Activated CD8-positive, alpha-beta T cell treated with anti-CD3 and anti-CD28 coated beads for 36 hours (primary cell): ENCODE measurements at places on chromosomes 5 and 9. TPM values are rescaled to one million over a fixed set of nuclear protein-coding genes. Genes with fewer than 3 reads are reported as not detected.

DNA sequence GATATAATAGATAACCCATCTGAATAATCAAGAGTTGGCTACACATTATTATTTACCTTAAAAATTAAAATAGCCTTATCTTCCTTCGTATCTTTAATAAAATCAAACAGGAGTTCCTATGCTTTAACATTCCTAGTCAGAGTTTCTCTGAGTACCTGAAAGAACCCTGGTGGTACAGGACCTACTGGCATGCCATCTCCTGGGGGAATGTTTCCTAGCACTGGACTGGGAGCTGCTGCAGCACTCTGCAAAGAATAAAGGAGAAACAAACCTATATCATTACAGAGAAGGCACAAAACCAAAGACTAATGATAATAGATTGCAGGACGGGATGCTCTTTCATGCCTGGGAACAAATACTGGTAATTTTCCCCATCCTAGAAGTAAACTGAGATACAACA is 119.5 kb upstream of the ACOT12 start:
- DNase-seq, result no peak

DNA sequence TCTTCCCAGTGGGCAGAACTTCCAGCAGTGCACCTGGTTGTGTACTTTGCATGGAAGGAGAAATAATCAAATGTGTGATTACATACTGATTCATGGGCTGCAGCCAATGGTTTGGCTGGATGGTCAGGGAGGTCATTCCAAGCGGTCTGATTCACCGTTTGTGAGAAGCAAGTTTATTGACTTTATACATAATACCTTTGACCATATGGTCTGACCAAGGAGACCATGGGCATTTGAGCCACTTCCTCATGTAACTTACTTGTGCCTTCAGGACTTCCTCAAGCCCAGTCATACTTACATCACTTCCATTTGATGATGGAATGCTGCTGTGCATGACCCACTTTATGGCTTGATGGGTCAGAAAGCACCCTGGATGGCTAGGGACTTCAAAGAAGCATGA is 41.1 kb downstream of the DAP start:
- DNase-seq, result no peak

DNA sequence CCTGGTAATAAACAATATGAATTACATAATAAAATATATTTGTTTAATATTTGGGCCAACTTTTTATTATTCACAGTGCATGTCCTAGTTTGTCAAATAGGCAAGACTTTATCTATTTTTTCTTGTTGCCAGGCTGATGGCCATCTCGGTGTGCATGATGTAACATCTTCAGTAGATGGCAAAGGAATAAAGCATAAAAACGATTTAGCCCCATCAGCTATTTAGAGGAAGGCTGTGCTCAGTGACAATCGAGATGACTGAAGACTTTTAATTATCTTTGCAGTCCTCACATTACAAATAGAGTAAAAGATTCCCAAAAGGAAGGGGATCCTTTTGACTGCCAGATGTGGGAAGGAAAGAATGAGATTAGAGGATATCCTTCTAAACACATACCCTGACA is 358.5 kb downstream of the PTPRD start:
- no peak for DNase-seq

GRCh38 chr5:57795203-57795602 is 312.6 kb upstream of the ACTBL2 start:
- no peak for DNase-seq

GRCh38 chr5:132961887-132962286 is 1.5 kb downstream of the AFF4 start:
- no peak for DNase-seq

DNA sequence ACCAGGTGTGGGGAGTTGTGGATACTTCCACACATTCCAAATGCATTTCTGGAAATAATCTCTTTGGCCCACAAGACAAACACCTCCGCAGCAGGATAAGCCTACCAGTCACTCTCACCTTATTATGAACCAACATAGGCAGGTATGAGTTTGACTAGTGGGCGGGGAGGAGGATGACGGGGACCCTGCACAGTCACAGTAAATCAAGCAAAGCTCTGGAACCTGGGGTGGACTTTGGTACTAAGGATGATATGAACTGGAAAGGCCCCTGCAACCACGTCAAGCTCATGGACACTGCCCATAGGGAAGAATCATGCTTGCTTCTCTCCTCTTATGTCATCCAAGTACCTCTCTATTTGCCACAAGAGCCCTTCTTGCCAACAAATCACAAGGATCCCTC is 259.4 kb downstream of the HSPA4 start:
- DNase-seq, result no peak

- DNase-seq, result no peak
Observed at GRCh38 chr9:135929656-135930445, 22.5 kb upstream of the CAMSAP1 start.

- no peak for DNase-seq
Observed at GRCh38 chr5:28374492-28374967, 1336.1 kb upstream of the CDH9 start.

GRCh38 chr9:122118343-122119165 is 25.4 kb upstream of the TTLL11 start:
- no peak for DNase-seq

GRCh38 chr5:96961053-96961452 is 25.2 kb downstream of the LNPEP start:
- DNase-seq, result no peak

- DNase-seq, result no peak
Observed at GRCh38 chr9:114149765-114150340, 5.5 kb upstream of the COL27A1 start.

DNA sequence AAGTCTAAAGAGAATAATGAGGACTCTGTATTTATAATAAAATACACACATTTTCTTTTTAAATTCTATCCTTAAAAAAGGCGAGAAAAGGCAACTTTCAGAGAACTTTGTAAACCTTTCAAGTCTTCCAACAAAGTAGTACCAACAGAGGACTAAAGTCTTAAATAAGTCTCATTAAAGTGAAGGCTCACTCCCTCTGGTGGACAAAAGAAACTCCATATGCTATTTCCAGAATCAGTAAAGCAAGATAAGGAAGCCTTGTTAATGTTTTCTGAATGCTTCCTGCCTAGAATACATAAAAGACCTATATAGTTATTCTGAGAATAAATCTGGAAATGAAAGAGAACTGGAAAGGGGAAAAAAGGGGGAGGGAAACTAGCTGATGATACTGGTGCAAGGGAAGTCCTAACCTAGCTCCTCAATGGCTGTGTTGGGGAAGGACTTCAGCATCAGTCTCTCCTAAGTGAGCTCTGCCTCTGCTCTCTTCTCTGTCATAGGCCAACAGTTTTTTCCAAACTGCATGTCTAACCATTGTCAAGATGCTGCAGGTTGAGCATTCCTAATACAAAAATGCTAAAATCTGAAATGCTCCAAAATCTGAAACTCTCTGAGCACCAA is 7.2 kb downstream of the HMGCS1 start:
- no peak for DNase-seq

GRCh38 chr9:127129718-127130085 is 7.3 kb upstream of the ANGPTL2 start:
- no peak for DNase-seq

GRCh38 chr5:171420431-171421241 is 1.2 kb downstream of the FGF18 start:
- no peak for DNase-seq

- no peak for DNase-seq
Observed at GRCh38 chr5:25357605-25358004, 712.8 kb upstream of the CDH10 start.

DNA sequence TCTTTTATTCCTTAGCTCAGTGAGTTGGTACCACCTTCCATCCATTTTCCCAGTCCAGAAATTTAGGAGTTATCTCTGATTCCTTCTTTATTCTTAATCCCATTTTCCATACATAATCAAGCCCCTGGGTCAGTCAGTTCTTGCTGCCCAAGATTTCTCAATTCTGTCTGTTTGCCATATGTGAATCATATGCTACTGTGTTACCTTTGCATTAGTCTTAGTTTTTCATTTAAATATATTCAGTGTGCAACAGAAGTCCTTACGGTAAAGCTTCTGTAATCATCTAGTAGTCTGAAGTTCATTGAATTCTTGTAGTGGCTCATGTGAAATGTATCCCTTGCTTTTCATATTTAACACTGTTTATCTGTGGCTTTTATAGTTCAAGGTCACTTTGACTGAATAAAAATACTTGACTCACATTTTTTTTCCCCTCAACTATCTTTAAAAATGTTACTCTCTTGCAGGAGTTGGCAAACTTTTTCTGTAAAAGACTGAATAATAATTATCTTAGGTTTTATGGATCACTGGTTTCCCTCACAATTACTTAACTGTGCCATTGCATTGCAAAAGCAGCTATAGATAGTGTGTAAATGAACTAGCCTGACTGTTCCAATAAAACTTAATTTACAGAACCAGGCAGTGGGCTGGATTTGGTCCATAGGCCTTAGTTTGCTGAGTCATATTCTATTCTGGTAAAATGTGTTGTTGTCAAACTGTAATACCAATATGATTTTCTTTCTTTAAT is 6.9 kb downstream of the KIAA1958 start:
- no peak for DNase-seq

DNA sequence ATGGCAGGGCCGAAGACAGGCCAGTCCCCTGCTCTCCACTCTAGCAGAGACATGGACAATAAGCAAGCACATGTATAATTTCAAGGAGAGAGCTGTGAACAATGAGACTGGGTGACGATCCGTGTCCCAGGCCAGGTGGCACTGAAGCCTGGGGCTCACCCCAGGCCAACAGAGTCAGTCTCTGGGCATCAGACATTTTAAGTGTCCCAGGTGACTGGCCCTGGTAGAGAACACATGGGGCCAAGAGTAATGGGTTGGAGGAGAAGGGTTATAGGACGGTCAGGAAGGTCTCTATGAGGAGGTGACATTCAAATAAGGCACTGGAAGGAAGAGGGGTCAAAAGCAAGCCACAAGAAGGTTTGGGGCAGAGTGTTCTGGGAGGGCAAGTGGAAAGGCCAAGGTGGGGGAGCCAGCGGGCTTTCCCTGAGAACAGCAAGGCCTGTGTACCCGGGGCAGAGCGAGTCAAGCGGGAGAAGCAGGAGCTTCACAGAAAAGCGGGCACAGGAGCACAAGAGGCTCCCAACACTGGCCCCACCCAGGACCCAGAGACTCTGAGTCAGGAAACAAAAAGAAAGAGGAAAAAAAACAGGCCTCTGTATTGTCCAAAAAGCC is 1.1 kb upstream of the AKNA start:
- DNase-seq, result no peak

- DNase-seq, result peak; percentile 61
Observed at GRCh38 chr9:98365227-98365669, 109.8 kb upstream of the TBC1D2 start.

- no peak for DNase-seq
Observed at GRCh38 chr5:150114102-150114641, 27.8 kb upstream of the CSF1R start.

- no peak for DNase-seq
Observed at GRCh38 chr5:154824070-154824469, 26.3 kb downstream of the FAXDC2 start.

DNA sequence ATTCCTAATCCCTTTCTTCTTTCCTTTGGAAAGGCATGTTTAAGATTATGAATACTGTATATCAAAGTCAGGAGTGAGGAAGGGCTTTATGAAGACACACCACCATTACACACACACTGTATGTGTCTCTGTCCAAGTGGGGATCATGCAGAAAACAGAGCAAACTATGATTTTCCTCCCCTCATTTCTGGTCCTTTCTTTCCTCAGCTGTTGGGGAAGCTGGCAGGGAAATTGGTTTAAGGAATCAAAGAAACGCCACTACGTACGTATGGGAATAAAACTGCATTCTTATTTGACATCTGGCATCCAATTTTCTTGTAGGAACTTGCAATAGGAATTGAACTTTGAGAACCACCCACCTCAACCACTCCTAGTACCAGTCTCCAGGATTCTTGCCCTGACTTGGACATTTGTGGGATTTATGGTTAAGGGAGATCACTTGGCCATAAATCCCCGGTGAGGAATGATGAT is 125.8 kb downstream of the PDE4D start:
- DNase-seq, result no peak

DNA sequence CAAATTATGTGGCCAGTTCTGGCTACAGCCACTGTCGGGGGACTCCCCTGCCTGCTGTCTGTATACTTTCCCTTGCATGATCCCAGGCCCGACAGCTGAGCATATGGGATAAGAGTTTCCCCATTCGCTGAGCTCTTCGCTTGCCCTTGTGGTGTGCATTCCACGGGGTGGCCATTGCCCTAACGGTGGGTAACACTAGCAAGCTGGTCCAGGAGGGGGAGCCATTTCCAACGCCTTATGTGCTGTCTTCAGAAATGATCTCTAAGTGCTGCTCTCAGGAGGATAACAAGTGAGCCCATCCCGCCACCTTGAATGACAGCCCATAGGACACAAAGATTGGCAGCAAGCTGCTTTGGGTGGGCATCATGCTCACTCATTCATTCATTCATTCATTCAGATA is 190.9 kb downstream of the FSTL4 start:
- peak; percentile 45 for DNase-seq

DNA sequence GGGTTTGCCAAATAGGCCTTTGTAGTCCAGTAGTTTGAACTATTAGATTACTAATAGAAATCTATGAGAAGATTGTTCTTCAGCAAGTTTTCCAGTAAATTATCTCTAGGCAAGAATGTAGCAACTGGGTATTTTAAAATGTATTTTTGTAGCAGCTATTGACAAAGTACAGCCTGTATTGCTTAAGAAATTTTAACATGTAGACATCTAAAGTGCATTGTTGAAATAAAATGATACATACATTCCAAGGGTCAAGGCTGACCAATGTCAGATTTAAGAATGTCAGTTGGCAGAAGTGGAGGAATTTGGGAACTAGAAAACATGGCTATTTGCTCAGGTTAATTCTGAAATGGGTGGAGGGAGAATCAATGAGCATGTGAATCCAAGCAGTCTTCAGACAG is 57.5 kb upstream of the ZSWIM6 start:
- no peak for DNase-seq

- DNase-seq, result no peak
Observed at GRCh38 chr9:76101947-76102346, 211.5 kb downstream of the PCSK5 start.

GRCh38 chr5:170805666-170806065 is 22.1 kb downstream of the GABRP start:
- DNase-seq, result no peak

DNA sequence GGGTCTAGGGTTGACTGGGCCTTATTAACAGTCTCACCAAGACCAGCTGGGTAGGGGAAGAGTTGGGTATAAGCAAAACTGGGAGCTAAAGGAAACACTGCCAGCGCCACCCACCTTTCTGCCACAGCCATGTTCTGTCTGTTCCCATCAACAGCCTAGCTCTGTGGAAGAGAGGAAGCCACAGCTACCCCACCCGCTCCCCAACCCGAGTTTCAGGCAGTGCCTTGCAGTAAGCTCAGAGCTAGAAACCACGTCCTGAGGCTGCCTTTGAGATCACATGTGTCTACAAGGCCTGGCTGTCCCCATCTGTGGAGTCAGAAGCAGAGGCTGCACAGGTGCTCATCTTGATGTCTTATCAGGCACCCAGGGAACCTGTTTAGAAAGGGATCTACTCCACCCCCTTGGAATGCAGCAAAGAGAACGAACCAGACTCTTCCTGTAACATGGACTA is 15.3 kb downstream of the HNRNPH1 start:
- peak; percentile 68 for DNase-seq

The KCNIP1 gene
- not detected for total RNA-seq

The SCGB3A2 gene
- total RNA-seq, result not detected

The SLC22A4 gene
- total RNA-seq, result 0.88 TPM

The DUSP1 gene
- 16.6 TPM for total RNA-seq

The MTMR12 gene
- total RNA-seq, result 19.9 TPM

The GPX8 gene
- not detected for total RNA-seq

The ACSL6 gene
- 4.7 TPM for total RNA-seq

The EQTN gene
- not detected for total RNA-seq

The ACOT12 gene
- not detected for total RNA-seq

The HMGCS1 gene
- total RNA-seq, result 65.7 TPM

The PRXL2C gene
- 2.5 TPM for total RNA-seq

The GGTA1 gene
- not detected for total RNA-seq

The TSSK1B gene
- not detected for total RNA-seq

The FAM78A gene
- total RNA-seq, result 36.2 TPM

The IFNA21 gene
- total RNA-seq, result not detected
